ENCODE measurements at places on chromosomes 11 and 22.

DNA sequence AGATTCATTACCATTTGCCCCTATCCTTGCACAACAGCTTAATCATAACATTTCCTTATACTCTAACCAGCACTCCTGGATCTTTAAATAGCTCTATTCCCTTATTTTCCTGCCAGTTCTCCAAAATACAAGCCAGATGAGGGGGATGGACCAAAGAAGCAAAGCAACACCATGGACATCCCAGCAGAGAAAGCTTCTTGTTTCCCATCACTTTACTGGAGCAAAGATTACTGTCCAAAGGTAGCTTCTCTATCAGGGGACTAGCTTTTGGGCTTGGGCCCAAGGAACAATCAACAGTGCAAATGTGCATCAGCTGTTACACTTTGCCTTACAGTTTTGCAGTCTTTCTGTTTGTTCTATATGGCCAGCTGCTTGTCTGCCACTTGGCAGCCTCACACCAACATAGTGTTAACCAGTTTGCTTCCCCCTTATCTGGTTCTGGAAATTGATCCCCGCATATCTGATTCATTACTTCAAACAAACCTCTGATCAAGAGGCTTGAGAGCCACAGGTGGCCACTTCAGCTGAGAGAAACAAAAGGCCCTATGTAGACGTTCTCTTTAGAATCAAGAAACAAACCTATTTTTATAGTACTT is 814.3 kb downstream of the METTL15 start:
- no peak for DNase-seq

- DNase-seq, result no peak
These were observed 340.4 kb downstream of the OPCML start for GRCh38 chr11:133191931-133192330.

GRCh38 chr22:17916226-17916889 is 108.0 kb downstream of the MICAL3 start:
- DNase-seq, result no peak

- peak; percentile 69 for DNase-seq
These were observed 13.3 kb downstream of the CHST1 start for GRCh38 chr11:45651841-45652749.

GRCh38 chr22:40385036-40385782 is 14.8 kb downstream of the SGSM3 start:
- no peak for DNase-seq

GRCh38 chr11:66360406-66361073 is 11.0 kb downstream of the SLC29A2 start:
- DNase-seq, result no peak

- no peak for DNase-seq
These were observed 7.6 kb upstream of the JHY start for GRCh38 chr11:122874991-122875390.

DNA sequence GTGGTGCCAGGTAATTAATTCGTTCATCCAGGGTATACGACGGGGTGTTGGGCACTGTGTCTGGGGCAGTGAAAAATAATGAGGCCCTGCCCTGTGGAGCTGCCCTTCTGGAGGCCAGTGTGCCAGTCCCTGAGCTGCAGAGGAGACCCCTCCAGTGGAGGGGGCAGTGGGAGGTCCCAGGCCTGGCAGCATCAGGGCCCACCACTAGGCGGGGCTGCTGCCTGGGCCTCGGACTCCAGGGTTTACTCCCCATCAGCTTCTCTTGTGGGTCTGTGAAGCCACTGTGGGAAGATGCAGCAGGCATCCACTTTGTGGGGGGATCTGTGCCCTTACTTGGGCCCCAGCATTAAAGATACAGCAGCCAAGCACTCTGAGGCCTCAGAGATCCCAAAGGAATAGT is 17.4 kb upstream of the TMPRSS6 start:
- DNase-seq, result no peak

DNA sequence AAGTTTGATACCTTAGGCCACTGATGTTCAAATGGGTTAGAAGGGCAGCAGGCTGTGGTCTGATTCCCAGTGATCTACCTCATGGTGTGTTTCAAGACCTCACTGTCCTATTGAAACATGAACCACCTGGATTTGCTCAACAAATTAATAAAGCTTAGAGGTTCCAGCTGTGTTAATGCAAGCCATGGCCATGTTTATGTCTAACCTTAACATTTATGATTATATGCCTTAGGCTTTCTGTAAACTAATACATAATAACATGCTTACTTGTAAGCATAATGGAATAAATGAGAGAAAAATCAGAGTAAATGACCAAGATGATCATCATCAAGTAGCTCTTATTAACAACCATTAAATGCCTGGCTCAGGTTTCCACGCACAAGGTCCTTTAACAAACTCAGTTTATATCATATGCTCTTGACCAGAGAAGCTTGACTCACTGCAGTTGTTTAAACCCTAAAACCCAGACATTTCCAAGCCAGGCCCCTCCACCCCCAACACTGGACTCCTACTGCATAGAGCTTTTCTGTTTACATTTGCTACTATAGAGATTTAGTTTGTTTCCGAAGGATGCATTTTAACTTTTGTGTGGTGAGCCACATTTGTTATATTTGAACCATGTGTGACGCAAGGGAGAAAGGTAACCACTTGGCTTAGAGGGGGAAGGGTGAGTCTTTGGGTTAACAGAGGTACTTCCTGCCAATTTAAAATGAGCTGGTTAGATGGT is 43.7 kb downstream of the KREMEN1 start:
- DNase-seq, result no peak

- DNase-seq, result no peak
These were observed 311.8 kb downstream of the SBF2 start for GRCh38 chr11:9982127-9982795.

DNA sequence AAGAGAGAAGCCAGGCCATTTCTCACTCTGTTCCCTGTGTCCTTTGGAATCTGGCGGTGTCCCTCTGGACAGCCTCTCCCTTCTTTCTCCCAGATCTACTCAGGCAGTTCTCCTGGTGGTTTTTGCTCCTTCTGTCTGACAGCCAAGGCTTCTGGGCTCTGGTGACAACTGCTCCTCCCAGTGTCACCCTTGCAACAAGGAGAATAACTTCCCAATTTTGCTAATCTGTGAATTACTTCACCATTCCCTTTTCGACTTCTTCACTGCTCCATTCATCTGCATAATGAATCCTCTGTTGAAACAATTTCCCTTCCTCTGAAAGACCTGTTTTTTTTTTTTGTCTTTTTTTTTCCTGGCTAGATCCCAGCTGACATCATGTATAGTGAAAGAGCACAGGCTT is 56.3 kb upstream of the PDE3B start:
- DNase-seq, result no peak

GRCh38 chr22:33697640-33698039 is 222.6 kb downstream of the LARGE1 start:
- DNase-seq, result no peak

DNA sequence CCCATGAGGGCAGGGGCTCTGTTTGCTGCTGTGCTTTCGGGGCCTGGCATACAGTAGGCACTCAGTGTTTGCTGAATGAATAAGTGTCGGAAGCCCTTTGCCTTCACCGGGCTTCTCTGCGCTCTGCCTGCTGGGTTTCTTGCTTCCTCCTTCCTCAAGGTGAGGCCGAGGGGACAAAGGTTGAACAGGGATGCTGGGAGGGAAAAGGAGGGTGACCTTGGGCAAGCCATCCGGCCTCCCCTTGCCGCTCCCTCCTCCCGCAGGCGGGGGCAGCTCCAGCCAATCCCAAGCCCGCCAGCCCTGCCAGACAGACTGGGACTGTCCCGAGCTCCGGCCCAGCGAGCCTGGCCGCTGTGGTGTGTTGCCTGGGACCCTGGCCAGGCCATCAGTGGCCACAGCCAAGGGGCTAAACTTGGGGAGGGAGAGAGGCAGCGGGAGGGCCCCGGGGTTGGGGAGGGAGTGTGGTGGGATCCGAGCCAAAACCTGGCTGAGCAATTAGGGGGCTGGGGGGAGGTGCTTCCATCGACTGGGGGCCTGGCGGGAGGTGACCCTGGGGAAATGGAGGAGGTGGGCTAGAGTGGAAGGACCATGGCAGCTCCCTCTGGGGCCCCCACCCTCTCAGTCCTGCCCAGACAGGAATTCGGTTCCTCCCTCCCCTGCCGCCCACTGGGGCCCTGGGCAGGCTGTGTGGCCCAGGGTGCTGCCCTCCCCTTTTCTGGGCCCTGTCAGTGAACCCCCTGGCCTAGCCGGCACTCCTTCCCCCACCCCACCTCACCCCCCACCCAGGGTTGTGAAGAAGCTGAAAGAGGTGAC is 3.4 kb upstream of the RCOR2 start:
- DNase-seq, result peak; percentile 93

DNA sequence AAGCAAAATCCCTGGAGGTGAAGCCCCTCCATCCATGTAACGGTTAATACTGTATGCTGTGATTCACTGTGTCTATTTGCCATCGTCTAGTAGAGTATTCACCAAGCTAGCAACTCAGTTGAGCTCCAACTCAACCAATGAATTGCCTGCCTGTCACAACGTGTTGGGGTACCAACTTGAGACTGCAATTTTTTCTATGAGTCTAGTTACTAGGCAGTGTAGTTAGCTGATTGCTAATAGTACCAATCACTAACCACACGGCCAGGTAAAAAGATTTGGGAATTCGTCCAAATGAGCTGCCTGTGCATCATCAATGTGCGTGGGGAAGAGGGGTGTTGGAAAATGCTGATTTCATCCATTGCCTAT is 1.0 kb upstream of the BTG4 start:
- DNase-seq, result no peak

GRCh38 chr22:49433717-49434611 is 393.7 kb downstream of the BRD1 start:
- no peak for DNase-seq

GRCh38 chr11:17770048-17770652 is 35.6 kb downstream of the KCNC1 start:
- no peak for DNase-seq

DNA sequence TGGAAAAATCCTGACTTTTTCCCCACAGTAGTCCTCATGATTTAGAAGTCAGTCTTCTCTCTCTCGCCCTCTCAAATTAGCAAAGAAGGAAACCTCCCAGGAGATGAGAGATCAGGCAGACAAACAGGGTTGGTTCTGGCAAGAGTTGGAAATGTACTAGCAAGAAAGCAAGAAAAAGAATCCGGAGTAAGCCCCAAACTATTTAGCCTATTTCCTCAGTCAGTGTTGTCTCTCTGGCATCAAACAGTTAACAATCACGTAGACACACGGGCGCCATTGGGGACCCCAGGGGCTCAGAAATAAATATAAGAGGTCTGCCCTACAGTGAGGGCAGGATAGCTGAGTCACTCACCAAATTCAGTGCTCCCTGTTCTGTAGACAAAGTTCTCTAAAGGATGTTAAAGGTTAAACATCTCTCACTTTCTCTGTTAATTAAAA is 4.7 kb downstream of the C11orf52 start:
- DNase-seq, result no peak

DNA sequence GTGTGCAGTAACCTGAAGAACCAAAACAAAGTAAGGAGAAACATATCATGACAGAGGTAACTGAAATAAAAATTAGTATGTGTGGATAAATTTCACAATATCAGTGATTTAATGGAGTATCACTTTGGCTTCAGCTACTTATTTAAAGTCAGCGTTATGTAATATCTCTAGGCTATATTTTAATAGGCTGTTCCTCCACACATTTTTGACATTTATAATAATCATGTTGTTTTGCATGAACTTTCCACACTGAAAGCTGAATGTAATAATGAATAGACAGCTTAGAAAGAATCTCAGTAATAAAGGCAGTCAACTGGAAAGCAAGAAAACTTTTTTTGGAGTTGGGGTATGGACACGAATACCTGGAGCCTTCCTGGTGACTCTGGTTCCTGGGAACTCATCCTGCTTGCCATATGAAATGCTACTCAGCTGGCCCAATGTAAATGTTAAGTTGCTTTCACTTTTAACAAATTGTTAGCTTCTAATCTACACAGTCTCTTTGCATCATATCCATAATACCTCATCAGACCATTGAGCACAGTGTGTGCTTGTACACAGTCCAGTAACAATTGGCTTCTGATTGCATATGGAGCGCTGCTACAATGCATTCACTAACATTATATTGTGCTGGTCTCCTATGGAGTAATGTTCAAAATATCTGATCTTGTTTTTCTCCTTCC is 257.7 kb downstream of the SOX6 start:
- no peak for DNase-seq

DNA sequence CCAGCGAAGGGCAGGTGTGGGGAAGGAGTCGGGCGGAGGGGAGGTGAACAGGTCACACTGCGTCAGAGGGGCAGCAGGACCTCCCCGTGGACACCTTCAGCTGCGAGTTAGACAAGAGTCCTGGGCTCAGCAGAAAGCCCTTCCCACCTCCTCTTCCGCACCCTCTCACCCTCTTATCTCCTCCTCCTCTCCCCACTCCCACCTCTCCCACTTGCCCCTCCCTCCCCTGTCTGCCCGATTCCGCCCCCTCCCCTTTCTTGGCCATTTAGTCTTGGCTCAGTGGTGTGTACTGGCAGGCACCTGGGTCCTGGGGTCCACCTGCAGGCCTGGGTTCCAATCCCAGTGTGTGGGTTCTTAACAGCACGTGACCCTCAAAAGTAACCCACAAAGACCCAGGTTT is 37.2 kb downstream of the CYTH4 start:
- DNase-seq, result no peak

- no peak for DNase-seq
These were observed at the start of gene MMP10 for GRCh38 chr11:102780491-102780918. Gene MMP10 (minus strand): TSS chr11:102780628. CDS start chr11:102780591, 37 bp downstream.

DNA sequence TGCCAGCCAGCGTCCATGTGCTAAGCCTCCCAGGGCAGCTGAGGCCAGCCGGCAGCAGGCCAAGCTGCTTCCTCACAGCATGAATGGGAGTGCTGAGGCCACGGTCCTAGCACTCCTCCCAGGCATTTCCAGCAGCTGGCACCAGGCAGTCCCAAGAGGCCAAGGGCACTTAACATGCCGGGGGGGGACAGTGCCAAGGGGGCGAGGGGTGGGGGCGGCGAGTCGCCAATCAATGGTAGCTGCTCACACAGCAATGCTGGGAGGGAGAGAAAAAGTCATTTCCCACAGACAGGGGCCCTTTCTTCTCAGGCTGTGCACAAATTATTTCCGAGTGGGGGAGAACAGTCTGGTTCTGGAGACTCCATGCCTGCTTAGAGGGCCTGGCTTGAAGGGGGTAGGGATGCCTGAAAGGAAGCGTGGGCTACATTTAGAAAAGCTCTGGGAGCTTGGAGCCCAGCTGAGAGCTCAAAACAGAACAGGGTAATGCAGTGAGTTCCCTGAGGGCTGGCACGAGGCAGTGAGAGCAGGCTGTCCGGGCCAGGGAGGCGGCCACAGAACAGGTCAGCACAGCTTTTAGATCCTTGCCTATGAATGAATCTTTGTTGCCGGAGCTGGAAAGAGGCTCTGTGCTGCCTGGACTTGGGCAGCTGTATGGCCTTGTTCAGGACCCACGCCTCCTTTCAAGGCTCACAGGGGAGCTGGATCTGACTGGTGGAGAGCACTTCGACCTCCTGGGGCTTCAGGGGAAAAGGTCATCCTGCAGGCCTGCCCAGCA is 14.4 kb upstream of the TBC1D10A start:
- DNase-seq, result peak; percentile 83

All from cardiac septum (tissue), 1 donor.